Stimulated activated CD4-positive, alpha-beta T cell treated with anti-CD3 and anti-CD28 coated beads, TNF-alpha, amount 100 ng/mL, for 24 hours (primary cell): ENCODE measurements at places on chromosomes 16 and 17.

DNA sequence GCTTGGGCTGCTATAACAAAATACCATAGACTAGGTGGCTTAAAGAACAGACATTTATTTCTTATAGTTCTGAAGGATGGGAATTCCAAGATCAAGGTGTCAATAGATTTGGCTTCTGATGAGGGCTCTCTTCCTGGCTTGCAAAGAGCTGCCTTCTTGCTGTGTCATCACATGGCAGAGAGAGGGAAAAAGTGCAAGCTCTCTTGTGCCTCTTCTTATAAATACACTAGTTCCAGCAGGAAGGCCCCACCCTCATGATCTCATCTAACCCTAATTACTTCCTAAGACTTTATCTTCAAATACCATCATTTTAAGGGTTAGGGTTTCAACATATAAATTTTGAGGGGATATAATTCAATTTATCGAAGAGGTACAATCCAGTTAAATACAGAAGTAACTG is 30.6 kb downstream of the ABCA9 start:
- DNase-seq, result no peak

DNA sequence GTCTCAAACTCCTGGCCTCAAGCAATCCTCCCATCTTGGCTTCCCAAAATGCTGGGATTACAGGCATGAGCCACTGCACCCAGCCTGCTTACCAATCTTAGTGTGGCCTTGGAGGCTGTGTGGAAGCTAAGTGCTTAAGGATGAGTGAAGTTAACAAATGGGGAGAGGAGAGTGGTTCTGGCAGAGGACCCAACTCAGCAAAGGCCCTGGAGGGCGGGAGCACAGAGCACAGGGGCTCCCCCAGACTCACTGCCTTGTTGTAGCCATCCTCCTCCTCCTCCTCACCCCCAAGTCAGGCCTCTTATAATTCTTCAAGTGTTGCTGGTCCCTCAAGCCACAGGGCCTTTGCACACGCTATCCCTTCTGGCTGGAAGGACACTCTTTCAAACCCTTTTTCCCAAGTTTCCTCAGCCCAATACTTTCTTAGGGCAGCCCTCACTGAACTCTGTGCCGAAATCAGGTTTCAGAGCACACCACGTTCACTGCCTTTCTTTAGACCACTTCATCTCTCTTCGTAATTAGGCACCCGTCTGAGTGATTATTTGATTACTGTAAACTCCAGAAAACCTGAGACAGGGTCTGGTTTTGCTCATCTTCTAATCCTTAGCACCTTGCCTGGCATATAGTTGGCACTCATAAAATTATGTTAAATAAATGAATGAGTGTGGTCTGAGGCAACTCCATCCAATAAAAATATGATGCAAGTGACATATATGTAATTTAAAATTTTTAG is 23.4 kb downstream of the NGFR start:
- DNase-seq, result no peak

- DNase-seq, result no peak
Measured at GRCh38 chr16:55562936-55563335, 3.5 kb upstream of the CAPNS2 start.

DNA sequence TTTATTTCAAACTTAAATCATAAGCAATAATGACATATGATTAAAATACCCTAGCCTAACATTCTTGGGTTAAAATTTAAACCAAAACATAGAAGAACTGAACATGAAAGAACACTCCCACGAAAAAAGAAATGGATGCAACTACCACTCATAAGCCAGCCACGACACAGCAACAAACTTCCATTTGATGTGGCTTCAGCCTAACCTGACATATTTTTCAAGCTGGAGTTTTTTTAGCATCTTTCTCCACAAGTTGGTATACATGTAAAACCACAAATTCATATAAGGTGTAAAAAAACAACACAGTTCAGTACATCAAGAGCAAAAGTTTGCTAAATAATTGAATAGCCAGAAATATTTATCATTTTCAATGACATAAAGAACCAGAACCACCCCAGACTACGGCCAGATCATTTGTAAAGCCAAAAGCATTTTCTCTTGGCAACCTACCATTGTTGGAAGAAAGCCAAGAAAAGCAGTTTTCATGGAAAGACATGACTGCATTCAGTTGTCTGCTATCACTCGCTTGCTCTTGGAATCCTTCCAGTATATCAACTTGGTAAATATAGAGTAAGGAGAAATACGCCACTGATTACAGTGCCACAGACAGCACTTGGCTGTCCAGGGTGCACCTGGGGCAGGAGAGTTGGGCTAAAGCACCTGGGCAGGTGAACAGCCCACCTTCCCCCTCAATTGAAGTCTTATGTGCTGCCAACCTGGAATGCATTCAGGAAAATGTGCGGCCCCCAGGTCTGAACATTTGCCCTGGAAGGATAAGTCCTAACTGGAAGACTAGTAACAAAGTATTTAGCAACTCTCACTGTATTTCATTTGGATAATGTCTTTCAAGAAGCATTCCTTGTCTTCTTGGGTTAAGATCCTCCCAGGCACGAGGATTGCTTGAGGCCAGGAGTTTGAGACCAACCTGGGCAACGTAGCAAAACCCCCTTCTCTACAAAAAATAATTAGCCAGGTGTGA is 60.5 kb downstream of the CREBBP start:
- DNase-seq, result no peak

DNA sequence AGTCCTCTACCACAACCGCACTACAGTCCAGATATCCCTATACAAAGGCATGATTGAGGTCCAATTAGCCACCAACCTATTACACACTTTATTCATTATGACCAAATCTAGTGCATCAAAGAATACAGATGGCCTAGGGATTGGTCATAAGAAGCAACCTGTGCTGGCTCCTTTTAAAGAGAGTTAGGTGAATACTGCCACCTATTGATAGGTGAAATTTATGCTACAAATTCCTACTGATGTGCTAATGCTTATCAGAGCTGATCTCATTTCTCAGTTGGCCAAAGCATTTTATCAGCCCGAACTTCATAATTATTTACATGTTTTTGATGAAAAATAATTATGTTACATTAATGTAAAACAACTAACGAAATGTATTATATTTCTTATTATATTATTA is 166.3 kb downstream of the ANKFN1 start:
- DNase-seq, result no peak

DNA sequence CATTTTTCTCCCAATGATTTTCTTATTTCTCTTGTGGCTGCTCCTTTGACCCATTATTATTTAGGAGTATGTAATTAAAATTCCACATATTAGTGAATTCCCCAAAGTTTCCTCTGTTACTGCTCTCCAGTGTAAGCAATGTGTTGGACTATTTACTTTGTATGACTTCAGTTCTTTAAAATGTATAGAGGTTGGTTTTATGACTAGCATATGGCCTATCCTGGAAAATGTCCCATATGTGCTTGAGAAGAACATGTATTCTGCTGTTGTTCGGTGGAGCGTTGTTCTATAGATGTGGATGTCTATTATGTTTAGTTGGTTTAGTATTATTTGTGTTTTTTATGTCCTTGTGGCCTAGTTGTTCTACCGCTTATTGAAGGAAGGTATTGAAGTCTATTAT is 6.0 kb upstream of the NT5M start:
- DNase-seq, result no peak

DNA sequence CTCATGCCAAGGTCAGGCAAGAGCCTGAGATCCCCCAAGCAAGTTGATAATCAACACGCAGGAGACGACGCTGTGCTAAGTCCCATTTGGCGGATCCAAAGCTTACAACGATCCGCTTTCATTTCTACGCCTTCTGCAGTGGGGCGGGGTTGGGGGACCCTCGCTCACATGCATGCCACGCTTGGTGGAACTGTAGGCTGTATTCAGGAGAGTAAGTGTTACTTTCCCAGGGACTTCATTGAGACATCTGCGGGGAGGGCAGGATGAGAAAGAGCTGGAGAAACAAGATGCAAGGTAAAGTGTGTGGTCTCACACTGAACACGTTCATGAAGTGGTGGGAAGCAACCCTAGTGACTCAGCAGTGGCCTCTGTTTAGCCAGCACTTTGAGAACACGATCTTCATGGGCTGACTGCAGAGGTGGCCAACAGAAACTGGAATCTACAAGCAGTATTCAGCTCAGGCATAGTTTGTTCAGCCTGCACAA is 100.5 kb downstream of the XYLT1 start:
- no peak for DNase-seq

GRCh38 chr16:11547118-11547916 is 39.4 kb downstream of the LITAF start:
- DNase-seq, result no peak

GRCh38 chr16:61165797-61166196 is 870.4 kb downstream of the CDH8 start:
- DNase-seq, result no peak
